ENCODE measurements at places on chromosomes 3 and 15. TPM values are rescaled to one million over a fixed set of nuclear protein-coding genes. Genes with fewer than 3 reads are reported as not detected.

- H3K27me3 ChIP-seq, result no peaks in the 10 kb centered on the region
- H3K27ac ChIP-seq, result peak overlapping the region; percentile 90
- no peak for DNase-seq
- H3K4me3 ChIP-seq, result no peak overlapping the region
- H3K36me3 ChIP-seq, result no peaks in the 10 kb centered on the region
Measured at GRCh38 chr3:100047455-100048141, 66.7 kb downstream of the FILIP1L start.

GRCh38 chr3:24119321-24119751 lies 174.2 kb downstream of the NR1D2 start:
- no peak overlapping the region for H3K4me3 ChIP-seq
- H3K4me1 ChIP-seq, result no peaks in the 10 kb centered on the region
- DNase-seq, result no peak
- no peak overlapping the region for H3K27ac ChIP-seq
- no peaks in the 10 kb centered on the region for H3K27me3 ChIP-seq

GRCh38 chr3:59006634-59007517 lies 42.9 kb downstream of the CFAP20DC start:
- H3K4me1 ChIP-seq, result no peaks in the 10 kb centered on the region
- no peak for DNase-seq
- H3K27ac ChIP-seq, result no peak overlapping the region
- H3K4me3 ChIP-seq, result no peak overlapping the region

DNA sequence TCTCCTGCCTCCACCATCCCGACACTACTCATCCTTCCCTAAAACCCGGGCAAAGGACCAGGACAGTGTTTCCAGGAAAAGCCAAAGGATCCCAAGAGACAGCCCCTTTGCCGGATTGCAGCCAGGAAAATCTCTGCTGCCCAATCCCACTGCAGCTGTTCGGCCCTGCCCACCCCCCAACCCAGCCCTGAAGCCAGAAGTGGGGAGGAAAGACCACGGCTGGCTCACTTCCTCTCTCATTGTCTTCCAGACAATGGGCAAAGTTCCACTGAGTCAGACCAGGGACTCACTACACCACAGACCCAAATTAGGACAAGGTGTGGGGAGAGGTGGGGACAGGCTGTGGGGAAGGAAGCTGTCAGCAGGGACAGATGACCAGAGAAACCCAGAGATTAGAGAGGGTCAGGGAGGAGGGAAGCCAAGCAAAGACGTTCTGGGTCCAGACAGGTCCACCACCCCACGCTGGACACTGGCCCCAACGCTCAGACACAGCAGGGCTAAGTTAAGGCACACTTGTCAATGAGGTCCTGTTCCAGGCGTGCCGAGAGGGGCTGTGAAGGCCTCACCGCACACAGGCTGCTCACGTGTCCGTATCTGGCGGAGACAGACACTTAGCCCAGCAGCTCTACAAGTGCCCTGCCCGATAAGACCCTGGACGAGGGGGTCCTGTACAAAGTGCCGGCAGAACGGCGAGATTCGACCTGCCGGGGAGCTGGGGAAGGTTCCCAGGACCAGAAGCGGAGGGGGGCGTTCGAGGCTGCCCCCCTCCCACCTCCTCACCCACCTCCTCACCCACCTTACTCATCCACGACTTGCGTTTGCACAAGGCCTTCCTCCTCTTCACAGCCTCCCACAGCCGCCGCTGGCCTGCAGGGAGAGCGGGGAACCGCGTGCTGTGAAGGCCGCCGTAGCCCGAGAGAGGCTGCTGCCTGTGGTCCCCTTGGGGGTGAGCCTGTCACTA lies 21.9 kb downstream of the TNK2 start:
- no peak overlapping the region for H3K4me3 ChIP-seq
- peaks cover 7% of the 10 kb centered on the region for H3K4me1 ChIP-seq
- peaks cover 6% of the 10 kb centered on the region for H3K36me3 ChIP-seq
- no peak overlapping the region for H3K27ac ChIP-seq
- no peaks in the 10 kb centered on the region for H3K27me3 ChIP-seq
- no peak for DNase-seq

GRCh38 chr3:149895339-149895738 lies 75.4 kb downstream of the PFN2 start:
- no peaks in the 10 kb centered on the region for H3K36me3 ChIP-seq
- no peak overlapping the region for H3K27ac ChIP-seq
- H3K4me3 ChIP-seq, result no peak overlapping the region

- H3K4me3 ChIP-seq, result no peak overlapping the region
- H3K27me3 ChIP-seq, result peaks cover 25% of the 10 kb centered on the region
Measured at GRCh38 chr15:89461386-89461785, 35.0 kb downstream of the RHCG start.

- H3K36me3 ChIP-seq, result peaks cover 1% of the 10 kb centered on the region
- peaks cover 19% of the 10 kb centered on the region for H3K4me1 ChIP-seq
- H3K27me3 ChIP-seq, result peaks cover 4% of the 10 kb centered on the region
- no peak overlapping the region for H3K4me3 ChIP-seq
Measured at GRCh38 chr3:197578376-197578775, 22.6 kb upstream of the BDH1 start.

DNA sequence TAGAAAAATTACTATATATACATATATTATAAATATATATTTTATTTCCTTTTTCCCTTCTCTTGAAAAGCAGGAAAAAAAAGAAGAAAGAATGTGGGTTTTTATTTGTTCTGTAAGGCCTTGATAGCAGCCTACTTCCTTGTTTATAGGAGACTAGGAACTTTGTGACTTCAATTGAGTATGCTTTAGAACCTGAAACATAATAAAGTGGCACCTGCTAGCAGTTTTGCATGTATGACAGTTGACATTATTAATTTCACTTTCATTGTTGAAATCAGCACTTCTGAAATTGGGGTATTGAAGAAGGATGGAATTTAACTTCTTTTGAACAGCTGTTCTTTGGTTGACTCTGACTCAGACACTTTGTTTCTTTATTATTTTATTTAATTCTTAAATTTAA lies 56.9 kb downstream of the GLCE start:
- H3K27me3 ChIP-seq, result no peaks in the 10 kb centered on the region
- H3K27ac ChIP-seq, result no peak overlapping the region
- peaks cover 8% of the 10 kb centered on the region for H3K4me1 ChIP-seq
- no peak overlapping the region for H3K4me3 ChIP-seq
- no peaks in the 10 kb centered on the region for H3K36me3 ChIP-seq

- H3K4me3 ChIP-seq, result no peak overlapping the region
- no peaks in the 10 kb centered on the region for H3K4me1 ChIP-seq
- no peaks in the 10 kb centered on the region for H3K36me3 ChIP-seq
- H3K27me3 ChIP-seq, result no peaks in the 10 kb centered on the region
- no peak overlapping the region for H3K27ac ChIP-seq
Measured at GRCh38 chr3:514192-514591, 317.6 kb downstream of the CHL1 start.

DNA sequence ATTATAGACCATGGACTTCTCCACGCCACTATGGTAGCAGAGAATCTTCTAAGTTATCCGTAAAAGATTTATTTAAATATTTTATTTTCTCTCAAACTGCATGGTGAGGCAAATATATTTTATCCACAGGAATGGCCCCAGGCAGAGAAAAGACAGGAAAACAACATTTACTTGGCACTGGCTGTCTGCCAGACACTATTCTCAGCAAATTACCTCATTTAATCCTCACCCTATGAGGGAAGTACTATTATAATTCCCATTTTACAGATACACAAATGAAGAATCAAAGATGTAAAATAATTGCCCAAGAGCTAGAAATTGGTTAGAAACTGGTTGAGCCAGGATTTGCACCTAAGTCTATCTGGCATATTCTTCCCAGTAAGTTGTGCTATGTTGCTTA lies 361.4 kb upstream of the IL12A start:
- H3K36me3 ChIP-seq, result no peaks in the 10 kb centered on the region
- H3K4me1 ChIP-seq, result no peaks in the 10 kb centered on the region
- H3K27me3 ChIP-seq, result no peaks in the 10 kb centered on the region
- no peak for DNase-seq
- H3K27ac ChIP-seq, result no peak overlapping the region

GRCh38 chr15:87207990-87208580 lies 1048.5 kb downstream of the NTRK3 start:
- no peak overlapping the region for H3K27ac ChIP-seq
- H3K4me1 ChIP-seq, result no peaks in the 10 kb centered on the region
- no peak overlapping the region for H3K4me3 ChIP-seq

DNA sequence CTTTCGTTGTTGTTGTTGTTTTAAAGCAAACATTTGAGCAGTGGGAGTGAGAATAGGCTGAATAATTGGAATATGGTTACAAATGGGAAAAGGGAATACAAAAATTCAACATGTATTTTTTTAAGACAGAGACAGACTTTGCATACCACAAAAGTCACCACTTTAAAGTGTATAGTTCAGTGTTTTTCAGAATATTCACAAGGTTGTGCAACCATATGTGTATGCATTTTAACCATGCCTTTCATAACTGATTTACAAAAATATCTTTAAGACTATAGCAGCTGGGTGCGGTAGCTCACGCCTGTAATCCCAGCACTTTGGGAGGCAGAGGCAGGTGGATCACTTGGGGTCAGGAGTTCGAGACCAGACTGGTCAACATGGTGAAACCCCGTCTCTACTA lies 41.3 kb downstream of the EHHADH start:
- no peaks in the 10 kb centered on the region for H3K36me3 ChIP-seq
- DNase-seq, result no peak
- H3K27ac ChIP-seq, result no peak overlapping the region
- no peaks in the 10 kb centered on the region for H3K27me3 ChIP-seq
- peaks cover 7% of the 10 kb centered on the region for H3K4me1 ChIP-seq

GRCh38 chr3:184085389-184085852 lies 11.4 kb upstream of the HTR3E start:
- no peak overlapping the region for H3K4me3 ChIP-seq
- no peak for DNase-seq
- H3K4me1 ChIP-seq, result peaks cover 2% of the 10 kb centered on the region
- H3K27me3 ChIP-seq, result peaks cover 34% of the 10 kb centered on the region
- no peak overlapping the region for H3K27ac ChIP-seq

DNA sequence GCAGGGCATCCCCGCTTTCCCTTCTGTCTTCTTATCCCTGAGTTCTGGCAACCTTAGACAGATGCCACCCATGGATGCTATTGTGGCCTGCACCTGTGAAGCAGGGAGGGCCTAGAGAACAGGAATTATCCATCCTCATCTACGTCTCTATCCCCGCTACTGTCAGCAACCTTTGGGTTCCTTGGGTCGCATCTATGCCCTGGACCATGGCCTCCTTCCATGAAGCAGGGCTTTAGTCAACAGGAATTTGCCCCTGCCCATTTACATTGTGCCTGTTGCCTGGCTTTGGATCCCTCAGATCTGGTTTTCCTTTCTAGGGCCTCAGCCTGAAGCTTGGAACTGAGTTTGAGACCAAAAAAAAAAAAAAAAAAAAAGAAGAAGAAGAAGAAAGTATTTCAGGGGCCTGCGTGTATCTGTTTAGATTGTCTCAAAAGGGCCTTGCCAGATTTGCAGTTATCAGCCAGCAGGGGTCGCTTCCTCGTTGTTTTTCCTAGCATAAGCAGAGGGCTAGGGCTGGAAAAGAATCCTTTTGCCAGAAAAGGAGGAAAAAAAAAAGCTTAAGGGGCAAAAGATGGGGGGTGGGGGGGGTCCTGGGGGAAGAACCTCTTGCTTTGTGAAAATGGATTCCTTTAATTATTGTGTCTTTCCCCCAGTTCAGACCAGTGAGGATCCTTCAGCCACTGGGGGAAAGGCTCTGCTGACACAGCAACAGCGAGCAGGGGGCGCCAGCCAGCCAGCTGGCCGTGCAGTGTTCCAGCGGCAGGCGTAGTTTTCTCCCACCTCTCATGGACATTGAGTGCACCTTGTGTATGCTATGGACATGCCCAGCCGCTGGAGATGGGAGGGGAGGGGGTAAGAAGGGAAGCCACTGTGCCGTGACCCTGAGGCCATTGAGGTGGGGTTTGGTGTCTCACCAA lies 65.7 kb upstream of the ALDH1L1 start:
- H3K27me3 ChIP-seq, result peaks cover 9% of the 10 kb centered on the region
- no peaks in the 10 kb centered on the region for H3K36me3 ChIP-seq
- H3K4me3 ChIP-seq, result no peak overlapping the region
- H3K27ac ChIP-seq, result no peak overlapping the region
- DNase-seq, result no peak
- no peaks in the 10 kb centered on the region for H3K4me1 ChIP-seq

GRCh38 chr15:57782731-57783130 lies 76.2 kb downstream of the POLR2M start:
- H3K27ac ChIP-seq, result no peak overlapping the region
- H3K4me1 ChIP-seq, result no peaks in the 10 kb centered on the region
- no peak overlapping the region for H3K4me3 ChIP-seq
- H3K27me3 ChIP-seq, result peaks cover 10% of the 10 kb centered on the region
- no peaks in the 10 kb centered on the region for H3K36me3 ChIP-seq
- DNase-seq, result no peak

- H3K36me3 ChIP-seq, result no peaks in the 10 kb centered on the region
- H3K27ac ChIP-seq, result no peak overlapping the region
- H3K27me3 ChIP-seq, result peaks cover 45% of the 10 kb centered on the region
Measured at GRCh38 chr3:46318207-46318927, 35.5 kb upstream of the CCR2 start.

GRCh38 chr3:150602426-150603152 lies 532 bp upstream of the SELENOT start:
- H3K36me3 ChIP-seq, result peaks cover 2% of the 10 kb centered on the region
- no peaks in the 10 kb centered on the region for H3K27me3 ChIP-seq
- no peak for DNase-seq
- H3K4me1 ChIP-seq, result peaks cover 38% of the 10 kb centered on the region
- H3K27ac ChIP-seq, result peak overlapping the region; percentile 99

DNA sequence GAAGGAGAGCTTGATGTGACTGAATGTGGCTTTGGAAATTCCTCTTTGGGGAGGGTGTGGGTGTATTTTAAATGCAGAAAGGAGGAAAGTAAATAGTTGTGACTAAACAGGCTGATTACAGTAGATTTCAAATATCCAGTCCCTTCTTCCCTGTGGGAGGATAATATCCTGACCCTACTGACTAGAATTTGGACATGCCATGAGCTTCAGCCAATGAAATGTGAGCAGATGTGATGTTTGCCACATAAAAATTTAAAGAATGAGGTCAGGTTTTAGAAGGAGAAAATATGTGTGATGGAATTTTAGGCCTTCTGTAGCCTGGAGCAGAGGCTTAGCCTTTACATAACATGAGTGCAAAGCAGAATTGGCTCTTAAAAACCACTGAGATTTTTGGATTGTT lies 1218.9 kb downstream of the ROBO2 start:
- no peak overlapping the region for H3K27ac ChIP-seq
- no peak overlapping the region for H3K4me3 ChIP-seq
- no peaks in the 10 kb centered on the region for H3K36me3 ChIP-seq
- peaks cover 3% of the 10 kb centered on the region for H3K4me1 ChIP-seq
- H3K27me3 ChIP-seq, result no peaks in the 10 kb centered on the region

Gene CD80
- total RNA-seq, result 0.20 TPM

Gene INSYN1
- total RNA-seq, result 4.5 TPM

Gene COL8A1
- 0.18 TPM for total RNA-seq

Gene UBAP1L
- total RNA-seq, result 5.8 TPM

Gene EXD1
- not detected for total RNA-seq

Gene PARP15
- 0.55 TPM for total RNA-seq

Gene NCEH1
- 2.5 TPM for total RNA-seq

Gene TEX55
- not detected for total RNA-seq

Gene PPP1R14D
- total RNA-seq, result 1.5 TPM

Gene TTLL13
- total RNA-seq, result 0.69 TPM
